ENCODE measurements at places on chromosomes 5 and 9.

DNA sequence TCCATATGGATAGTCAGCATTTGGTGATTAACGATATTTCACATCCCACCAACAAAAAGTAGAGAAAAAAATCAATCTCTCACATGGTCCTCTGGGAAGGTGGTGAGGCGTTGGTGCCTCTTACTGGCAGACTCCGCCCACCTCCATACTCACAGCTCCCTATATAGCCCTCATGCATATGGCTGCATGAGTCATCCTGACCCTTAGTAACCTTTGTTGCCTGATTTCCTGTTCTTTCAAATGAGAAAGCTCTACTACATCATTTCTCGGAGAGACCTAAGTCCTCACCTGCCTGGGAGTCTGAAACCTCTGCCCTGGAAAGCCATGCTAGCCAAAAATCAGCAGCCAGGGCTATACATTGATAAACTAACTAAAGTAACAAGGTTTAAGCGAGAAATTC is 33.3 kb upstream of the ABCA1 start:
- DNase-seq, result no peak

DNA sequence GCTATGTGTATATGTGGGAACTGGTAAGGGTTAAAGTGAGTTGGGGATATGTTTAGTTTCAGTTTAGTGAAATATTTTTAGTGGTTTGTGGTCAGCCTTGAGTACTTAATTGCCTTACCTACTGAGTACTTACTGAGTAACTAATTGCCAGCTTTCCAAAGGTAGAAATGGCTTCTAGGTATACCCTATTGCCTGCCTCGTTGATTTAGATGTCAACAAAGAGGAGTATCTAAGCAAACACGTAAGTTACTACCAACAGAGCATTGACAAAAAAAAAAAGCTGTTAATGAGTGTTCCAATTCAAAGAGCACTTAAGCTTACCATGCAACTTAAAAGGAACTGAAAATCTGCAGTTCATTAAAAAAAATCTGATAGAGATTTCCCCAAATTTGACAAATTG is 8.8 kb downstream of the ATP10B start:
- DNase-seq, result no peak

DNA sequence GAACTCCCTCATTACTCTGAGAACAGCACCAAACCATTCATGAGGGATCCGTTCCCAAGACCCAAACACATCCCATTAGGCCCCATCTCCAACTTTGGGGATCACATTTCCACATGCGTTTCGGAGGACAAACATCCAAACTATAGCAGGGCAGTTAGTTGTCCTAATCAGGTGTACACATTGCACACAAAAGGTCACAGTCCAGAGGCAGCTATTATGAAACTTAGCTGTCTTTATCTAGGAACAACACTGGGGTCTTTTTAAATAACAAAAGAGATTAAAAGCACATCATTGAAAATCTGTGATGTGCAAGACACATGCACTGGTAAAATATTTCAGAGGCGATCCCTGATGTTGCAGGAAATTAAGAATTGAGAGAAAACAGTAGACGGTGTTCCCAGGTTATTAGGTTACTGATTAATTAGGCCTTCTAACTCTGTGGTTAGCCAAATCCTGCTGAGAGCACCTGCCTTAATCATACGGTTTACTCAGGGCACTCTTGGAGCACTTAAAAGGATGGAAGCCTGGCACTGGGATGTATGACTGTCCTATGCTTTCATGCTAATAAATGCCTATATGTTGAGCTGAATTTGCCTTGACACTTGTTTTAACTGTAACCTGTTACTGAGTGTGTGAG is 1574.5 kb upstream of the WWC1 start:
- DNase-seq, result no peak

DNA sequence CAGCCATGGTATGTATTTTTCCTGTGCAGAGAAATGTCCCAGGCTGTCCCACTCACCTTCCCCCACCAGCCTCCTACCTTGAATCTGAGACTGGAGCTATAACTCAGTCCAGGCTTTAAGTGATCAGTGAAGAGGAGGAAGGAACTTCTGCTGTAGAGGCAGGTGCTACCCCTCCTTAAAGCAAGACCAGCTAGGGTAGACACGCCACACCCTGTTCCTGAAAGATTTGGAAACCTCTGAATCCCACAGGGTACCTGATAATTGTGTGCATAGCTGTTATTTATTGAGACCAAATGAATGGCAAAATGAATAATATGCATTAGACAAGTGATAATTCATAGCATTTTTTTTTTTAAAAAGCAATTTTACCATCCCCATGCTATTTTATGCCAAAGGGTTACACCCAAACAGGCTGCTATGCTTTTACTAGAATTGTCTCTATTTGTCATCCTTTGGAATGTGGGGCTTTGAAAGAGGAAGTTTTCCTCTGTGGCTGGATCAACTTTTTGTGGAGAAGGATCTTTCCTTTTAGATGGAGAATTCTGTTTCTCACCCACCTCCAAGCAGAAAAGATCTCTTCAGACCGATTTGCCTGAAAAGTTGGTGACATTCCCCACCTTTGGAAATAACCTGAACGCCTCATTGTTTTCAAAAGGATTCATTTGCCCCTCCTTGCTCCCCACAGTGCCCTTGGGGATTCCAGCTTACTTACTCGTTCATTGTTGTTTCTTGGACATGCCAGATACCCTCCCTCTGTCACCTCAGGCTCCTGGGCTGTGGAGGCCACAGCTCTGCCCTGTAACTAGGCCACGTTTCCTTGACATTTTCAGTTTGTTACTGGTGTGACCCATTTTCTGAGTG is 248.7 kb downstream of the NR3C1 start:
- DNase-seq, result no peak
